ENCODE measurements at places on chromosomes 13 and 19. TPM values are rescaled to one million over a fixed set of nuclear protein-coding genes. Genes with fewer than 3 reads are reported as not detected.

The ZNF45 gene
- 7.8 TPM for polyA plus RNA-seq

DNA sequence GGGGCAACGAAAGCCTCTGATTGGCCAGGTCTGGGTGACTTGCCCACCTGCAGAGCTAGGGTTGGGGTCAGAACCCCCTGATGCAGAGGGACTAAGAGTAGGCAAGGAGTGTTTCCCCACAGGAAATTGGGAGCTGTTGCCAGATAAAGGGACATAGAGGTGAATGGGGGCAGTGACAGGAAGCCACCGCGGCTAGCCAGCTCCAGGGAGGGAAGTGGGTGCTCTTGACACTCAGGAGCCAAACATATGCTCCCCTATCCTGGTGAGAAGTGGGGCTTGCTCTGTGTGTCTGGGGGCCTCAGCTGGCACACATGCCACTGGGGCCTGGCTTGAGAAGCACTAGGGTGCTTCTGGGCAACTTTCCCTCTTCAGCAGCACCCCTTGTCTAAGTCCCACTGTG is 26.0 kb downstream of the WDR88 start:
- DNase-seq = no peak

The ANGPTL4 gene
- 21.5 TPM for polyA plus RNA-seq

DNA sequence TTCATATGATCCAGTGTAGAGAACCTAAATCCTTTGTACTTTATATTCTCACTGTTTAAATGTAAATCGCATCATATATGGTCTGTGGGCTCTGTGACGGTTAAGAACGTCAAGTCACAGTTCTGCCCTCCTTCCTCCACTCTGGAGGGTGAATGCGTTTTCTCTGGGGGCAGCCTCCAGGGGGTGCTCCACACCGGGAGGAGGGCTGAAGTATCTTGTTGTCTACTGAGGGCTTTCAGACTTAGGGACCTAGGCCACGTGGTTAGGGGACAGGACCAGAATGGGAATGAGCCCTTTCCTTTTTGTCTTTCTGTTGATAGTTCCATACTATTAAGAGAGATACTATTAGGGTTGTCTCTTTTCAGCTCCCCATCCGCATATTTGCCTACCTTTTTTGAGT is 504.9 kb downstream of the FGF9 start:
- no peak for DNase-seq

The IL17D gene
- 1.4 TPM for polyA plus RNA-seq
